CD8-positive, alpha-beta memory T cell (primary cell): ENCODE measurements at places on chromosomes 7 and 10. TPM values are rescaled to one million over a fixed set of nuclear protein-coding genes. Genes with fewer than 3 reads are reported as not detected.

The OR2A12 gene
- total RNA-seq: not detected

The GPR26 gene
- not detected for total RNA-seq

The ACSM6 gene
- total RNA-seq: not detected

The CYP3A4 gene
- total RNA-seq: not detected
